ENCODE measurements at places on chromosomes 6 and 20.

GRCh38 chr6:132003516-132004178 lies 52.5 kb upstream of the CCN2 start:
- no peak for DNase-seq

- DNase-seq: no peak
These were observed 39.7 kb upstream of the ZFP64 start for GRCh38 chr20:52231230-52231746.

DNA sequence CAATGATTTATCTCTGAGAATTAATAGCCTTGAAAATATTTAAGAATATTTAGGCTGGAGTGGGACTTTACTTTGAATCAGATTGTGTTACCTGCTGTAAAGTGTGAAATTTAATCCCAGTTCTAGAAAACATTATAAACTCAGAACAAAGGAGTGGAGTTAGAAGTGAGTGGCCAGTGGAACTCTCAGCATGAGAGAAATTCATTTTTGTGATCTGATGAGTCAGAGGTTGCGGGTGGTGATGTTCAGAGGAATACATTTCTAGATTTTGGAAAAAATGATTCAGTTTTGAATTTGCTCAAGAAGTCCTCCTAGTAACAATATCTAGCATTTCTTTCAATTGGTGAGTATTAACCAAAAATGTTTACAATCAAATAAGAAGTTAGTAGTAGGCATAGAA lies 167.5 kb downstream of the ZFAND3 start:
- DNase-seq: no peak

DNA sequence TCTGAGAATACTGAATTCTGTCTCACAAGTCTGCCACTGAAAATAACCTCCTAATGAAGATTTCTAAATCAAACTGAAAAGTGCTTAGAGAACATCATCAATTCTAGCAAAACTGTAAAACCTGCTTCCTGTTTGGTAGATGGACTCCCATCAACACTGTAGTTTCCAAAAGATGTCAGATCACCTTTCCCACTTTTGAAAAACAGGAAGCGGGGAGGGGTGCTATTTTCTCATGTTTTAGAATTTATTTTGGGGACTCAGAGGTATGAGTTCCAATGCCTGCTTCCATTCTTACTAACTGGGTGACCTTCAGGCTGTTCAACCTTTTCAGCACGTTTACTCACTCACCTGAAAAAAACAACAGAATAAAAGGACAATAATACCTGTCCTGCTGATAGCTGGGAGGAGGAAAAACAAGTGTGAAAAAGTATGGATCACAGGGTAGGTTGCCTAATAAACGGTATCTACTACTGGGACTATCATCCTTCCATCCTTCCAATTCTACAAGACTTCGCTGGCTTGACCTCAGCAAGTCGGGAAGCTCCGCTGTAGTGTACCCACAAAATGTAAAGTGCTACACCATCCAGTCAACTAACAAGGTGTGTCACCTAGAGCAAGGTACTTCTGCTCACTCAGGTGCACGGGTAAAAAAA lies 1.1 kb downstream of the ATP5F1E start:
- DNase-seq: no peak

- no peak for DNase-seq
These were observed 8.5 kb downstream of the IYD start for GRCh38 chr6:150377211-150377781.

- no peak for DNase-seq
These were observed 85.0 kb upstream of the CCDC28A start for GRCh38 chr6:138688580-138688979.
